Stimulated activated CD4-positive, alpha-beta T cell treated with anti-CD3 and anti-CD28 coated beads, Interleukin-1b, Interleukin-23, amount 100 ng/mL, for 4 hours (primary cell): ENCODE measurements at places on chromosomes 16 and 17.

DNA sequence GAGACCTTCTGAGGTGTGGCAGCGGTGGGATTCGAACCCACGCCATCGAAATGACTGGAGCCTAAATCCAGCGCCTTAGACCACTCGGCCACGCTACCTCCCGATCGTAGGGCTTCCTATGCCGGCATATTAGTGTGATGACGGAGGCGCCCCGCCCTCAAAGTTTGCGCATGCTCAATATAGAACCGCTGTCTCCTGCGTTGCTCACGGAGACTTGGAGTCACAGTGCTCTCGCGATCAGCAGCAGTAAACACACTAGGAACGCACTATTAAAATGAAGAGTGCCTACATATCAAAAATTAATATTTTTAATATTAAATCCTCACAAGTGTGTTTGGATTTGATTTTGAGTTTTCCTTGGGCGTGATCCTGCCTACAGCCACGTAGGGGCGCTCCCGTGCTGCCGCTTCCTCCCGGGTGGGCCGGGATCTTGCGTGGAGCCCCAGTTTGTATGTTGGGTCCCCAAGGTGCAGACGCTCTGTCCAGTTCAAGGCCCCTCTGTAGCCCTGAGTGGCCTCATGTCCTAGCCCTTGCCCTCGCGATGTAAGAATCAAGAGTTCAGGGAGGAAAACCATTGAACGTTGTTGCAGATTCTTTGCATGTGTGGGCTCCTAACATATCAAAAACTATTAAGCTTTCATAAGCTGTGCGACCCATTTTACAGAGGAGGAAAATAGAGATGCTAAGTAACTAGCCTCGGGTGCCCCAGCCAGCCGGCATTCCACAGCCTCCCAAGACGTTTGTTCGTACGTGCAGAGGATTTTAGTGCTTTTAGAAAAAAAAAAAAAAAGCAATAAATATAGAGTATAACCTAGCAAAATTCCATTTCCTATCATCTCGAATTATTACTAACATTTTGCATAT is 10.2 kb upstream of the EEF2K start:
- DNase-seq, result peak; percentile 94

GRCh38 chr16:66474750-66475199 is 47.7 kb downstream of the BEAN1 start:
- peak; percentile 39 for DNase-seq

DNA sequence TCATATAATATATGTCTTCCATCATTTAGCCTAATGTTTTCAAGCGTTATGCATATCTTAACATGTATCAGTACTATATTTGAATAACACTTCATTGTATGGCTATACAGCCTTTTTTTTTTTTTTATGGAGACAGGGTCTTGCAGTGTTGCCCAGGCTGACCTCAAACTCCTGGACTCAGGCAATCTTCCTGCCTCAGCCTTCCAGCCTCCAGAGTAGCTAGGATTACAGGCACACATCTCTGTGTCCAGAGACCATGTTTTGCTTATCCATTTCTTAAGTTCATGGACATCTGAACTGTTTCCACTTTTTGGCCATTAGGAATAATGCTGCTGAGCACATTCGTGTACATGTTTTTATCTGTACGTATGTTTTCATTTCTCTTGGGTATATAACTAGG is 7.8 kb downstream of the BPTF start:
- DNase-seq, result no peak

DNA sequence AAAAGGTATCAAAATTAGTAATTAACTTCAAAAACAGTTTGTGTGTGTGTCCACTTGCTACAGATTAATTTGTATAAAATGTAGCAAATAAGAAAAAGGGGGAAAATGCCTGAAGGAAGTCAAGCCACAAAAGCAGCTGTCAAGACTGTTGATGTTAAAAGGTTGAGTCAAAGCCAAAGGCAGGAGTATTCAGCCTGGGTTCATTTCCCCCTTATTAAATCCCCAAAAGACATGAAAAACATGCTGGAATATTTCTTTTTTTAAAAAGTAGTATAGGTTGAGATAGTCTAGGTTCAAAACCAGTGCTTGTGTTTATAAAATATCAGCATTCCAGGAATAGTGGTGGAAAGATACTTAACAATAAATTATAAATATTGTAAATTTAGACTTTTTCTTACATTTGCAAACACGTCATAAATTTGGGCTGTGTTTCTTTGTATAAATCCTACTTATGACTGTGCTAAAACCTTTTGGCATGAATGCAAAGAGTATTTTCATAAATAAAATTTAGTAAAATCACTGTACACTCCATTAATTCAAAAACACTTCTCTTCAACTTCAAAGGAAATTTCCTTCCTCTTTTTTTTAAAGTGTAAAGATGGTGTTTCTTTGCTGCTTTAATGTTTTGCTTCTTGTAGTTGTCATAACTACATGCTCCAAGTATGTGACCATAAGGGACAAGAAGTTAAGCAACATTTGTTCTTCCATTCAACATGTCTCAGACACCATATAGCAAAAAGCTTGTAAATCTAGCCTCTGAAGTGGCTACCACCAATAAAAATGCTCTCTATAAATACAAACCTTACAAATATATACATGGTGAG is 72.0 kb downstream of the SKAP1 start:
- no peak for DNase-seq

DNA sequence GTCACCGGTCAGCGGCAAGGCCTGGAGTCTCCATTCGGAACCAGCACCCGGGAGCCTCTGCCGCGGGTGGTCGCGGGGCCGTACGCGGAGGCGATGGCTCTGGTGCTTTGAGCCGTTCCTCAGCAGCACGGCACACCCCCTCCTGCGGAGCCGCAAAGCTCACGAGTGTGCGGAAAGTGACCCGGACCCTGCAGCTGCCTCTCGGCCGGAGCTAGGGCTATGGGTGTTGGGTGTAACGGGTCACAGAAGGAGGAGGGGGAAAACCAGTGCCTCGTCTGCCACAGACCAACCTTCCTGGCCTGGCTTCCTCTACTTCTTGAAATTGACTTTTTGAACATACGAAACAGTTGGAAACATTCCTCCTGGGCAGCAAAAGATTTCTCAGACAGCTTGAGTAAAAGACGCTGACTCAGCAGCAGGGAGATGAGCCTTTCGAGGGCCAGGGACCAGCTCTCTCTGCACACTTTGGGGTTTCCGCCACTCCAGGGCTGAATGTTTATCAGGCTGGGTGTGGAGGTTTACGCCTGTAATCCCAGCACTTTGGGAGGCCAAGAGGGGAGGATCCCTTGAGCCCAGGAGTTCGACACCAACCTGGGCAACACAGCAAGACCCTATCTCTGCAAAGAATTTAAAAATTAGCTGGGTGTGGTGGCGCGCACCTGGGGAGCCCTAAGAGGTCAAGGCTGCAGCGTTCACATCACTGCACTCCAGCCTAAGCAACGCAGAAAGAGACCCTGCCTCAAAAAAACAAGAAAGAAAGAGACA is 26.4 kb upstream of the PITPNA start:
- DNase-seq, result no peak

DNA sequence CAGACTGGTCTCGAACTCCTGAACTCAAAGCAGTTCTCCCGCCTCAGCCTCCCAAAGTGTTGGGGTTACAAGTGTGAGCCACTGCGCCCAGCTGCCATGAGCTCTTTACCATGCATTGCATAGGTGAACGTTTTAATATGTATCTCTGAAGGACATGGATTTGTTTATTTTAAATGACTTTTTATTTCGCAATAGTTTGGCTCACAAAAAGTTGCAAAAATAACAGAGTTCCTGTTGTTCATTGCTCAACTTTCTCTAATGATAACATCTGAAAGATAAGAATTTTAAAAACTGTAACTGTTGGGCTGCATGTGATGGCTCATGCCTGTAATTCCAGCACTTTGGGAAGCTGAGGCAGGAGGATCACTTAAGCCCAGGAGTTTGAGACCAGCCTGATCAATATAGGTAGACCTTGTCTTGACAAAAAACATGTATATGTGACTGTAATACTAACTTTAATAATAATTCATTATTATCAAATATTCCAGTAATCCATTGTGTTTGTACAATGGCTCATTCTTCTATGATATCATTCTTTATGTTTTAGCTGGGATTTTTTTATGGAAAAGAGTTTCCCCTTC is 80.1 kb downstream of the ABCC1 start:
- DNase-seq, result no peak

- DNase-seq, result no peak
Measured at GRCh38 chr16:24685539-24686432, 43.7 kb upstream of the TNRC6A start.
